ENCODE measurements at places on chromosomes 3 and 15. TPM values are rescaled to one million over a fixed set of nuclear protein-coding genes. Genes with fewer than 3 reads are reported as not detected.

The CLDN11 gene
- total RNA-seq = 1.6 TPM

The GLDN gene
- 5.3 TPM for total RNA-seq

The SMCO1 gene
- not detected for total RNA-seq

The BFSP2 gene
- total RNA-seq = not detected

The IMPG2 gene
- total RNA-seq = 0.03 TPM

DNA sequence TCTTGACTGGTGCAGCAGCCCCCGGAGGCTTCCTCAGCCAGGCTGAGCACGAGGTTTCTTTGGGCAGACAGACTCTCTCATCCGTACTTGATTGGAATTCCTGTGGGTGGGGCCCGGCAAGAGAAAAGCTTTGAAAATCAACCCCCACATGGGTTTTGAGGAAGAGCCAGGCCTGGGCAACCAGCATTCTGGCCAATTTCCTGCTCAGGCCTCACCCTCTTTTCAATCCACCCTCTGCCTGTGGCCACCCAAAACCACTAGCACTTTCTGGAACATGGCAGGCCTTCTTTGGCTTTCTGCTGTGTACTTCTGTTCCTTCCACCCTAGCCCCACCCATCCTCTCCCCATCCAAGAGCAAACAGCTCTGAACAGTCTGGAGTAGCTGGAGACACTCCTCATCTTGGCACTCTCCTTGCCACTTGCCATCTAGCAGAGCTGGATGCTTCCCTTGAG, 5.9 kb downstream of the MYO5C start:
- peak; percentile 73 for DNase-seq

GRCh38 chr3:47296562-47297302, 14.0 kb downstream of the KLHL18 start:
- no peak for DNase-seq

DNA sequence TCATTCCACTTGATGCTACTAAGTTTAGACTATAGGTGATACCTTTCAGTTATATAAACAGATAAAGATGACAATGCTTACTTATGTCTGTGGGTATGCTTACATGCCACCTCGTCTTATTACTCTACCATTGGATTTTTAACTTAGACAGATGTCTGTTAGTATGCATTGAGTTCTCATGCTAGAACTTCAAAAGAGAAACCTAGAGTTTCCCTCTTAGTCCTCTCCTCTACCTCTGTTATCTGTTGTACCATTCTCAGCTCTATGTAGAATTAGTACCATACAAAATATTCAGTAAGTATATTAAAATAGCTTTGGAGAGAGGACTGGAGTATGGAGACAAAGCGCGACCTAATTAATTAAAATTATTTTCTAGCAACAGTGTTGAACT, 111.3 kb downstream of the BBX start:
- DNase-seq = no peak

- DNase-seq = peak; percentile 45
Measured at GRCh38 chr15:65832549-65833364, 36.5 kb upstream of the RAB11A start.

GRCh38 chr15:83585601-83586335, 68.2 kb upstream of the ADAMTSL3 start:
- no peak for DNase-seq

GRCh38 chr15:75844629-75845335, 1.5 kb downstream of the UBE2Q2 start:
- DNase-seq = no peak

DNA sequence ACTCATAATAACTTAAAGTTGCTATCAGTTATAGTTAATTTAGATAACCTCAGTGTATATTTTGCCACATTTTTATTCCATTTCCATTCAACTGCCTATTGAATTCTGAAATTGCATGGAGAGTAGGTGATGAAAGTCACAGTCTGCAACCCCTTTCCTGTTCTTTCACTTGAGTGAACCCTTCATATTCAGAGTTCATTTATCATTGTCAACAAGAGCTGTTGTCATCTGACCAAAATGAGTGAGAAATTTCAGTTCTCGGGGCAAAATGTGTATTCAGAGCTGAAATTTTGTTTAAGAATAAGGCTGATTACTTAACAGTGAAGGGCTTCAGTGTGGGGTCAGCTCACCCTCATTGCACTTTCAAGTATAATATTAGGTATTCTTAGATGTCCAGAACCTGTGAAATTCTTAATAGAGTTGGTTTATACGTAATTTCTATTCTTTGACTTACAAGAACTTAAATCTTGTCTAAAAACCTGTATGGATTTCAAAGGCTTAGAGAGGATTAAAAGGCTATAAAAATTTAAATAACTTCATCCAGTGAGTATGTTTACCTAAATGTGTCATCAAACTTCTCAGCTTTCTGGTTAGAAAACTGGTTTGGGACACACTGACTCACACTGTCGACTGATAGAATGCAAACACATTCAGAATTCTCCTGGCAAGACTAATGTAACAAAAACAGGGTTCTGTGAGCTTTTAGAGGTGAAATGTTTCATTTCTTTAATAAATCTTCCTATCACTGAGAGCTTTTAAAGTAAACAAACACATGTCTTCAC, 92.2 kb downstream of the CMSS1 start:
- no peak for DNase-seq

DNA sequence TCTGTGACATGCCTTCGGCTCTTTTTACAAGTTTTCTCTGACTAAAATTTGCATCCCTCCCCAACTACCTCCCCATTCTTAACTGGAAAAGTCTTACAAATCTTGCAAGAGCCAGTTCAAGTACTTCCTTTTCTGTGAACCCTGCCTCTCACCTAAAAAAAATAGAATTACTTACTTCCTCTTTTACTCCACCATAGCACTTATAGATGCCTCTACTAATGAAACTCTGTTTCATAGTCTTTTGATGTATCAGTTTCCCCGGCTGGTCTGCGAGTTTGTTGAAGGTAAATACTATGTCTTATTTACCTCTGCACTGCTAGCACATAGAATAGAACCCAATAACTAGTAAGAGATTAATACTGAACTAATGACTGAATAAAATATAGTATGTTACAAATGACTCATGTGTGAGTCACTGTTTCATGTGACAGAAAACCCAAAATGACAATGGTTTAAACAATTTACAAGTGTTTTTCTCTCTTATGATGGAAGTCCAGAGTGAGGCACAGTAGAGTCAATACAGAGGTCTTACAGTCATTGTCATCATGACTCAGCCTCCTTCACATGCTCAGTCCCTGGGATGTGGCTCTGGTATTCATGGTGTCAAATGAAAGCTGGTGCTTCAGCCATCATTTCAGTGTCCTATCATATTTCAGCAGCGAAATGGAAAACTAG, 393.5 kb downstream of the RSL24D1 start:
- no peak for DNase-seq

DNA sequence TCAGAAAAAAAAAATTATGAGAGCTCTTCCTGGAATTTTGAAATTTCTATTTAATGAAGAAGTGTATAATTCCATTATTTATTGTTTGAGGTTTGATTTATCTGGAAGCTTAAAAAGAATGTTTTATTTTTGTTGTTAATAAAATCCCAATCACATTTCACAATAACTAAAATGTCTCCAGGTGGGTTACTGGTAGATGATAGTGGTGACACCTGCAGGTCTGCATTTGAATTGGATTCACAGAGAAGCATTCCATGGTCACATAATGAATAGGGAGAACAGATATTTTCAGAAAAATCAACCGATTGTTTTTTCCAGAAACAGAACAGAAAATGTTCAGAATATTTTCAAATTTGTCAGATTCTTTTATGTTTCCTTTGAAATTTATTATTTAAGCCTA, 48.3 kb downstream of the ASB7 start:
- no peak for DNase-seq

- no peak for DNase-seq
Measured at GRCh38 chr3:29949940-29950616, 656.3 kb upstream of the TGFBR2 start.

DNA sequence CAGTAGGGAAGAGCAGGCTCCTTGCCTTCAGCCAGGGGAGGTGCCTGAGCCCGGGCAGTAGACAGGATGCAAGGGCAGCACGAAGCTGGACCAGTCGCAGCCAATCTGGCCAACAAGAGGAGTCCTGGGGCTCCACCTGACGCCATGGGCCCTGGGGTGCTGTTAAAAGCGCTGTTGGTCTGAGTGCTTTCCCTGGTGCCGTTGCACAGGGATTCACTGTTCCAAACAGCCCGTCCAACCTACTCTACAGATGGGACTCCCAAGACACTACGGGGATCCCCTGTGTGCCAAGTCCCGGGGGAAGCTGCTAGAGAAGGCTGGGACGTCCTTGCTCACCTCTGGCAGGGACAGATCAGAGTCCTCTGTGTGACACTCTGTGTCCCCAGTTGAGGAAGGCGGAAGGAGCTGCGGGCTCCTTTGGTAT, 632 bp downstream of the CTSH start:
- no peak for DNase-seq

DNA sequence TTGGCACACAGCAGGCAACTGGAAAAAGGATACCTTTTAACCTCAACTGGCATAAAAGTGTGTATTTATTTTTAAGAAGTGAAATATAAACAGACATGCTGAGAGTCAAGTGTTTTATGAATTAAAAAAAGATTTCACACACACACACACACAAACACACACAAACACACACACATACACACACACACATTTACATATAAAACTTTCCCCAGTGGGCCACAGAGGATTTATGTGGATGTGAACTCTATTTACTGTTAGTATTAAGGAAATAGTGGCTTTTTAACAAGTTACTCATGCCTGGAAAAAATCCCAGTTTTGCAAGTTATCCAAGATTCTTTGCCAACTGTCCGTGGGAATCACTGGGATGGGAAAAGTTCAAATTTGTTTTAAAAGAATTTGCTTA, 725.9 kb upstream of the NR2F2 start:
- DNase-seq = no peak

- DNase-seq = no peak
Measured at GRCh38 chr3:149382101-149382467, 4.6 kb upstream of the TM4SF1 start.

DNA sequence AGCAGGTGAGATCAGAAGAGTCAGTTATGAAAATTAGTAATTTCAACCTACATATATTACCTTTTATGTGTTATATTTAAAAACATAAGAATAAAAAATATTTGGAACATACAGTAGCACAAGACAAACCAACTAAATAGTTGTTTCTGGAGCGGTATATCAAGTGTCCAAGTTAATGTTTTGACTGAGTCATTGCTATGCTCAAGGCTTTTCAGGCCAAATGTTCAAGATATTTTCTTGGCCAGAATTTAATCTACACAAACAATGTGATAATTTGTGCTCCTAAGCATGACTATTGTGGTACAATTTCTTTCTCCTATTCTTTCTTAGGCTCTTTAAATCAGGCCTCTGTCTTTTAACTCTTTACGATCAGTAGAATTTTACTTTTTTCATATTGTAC, 412.4 kb downstream of the RAP2B start:
- DNase-seq = no peak

DNA sequence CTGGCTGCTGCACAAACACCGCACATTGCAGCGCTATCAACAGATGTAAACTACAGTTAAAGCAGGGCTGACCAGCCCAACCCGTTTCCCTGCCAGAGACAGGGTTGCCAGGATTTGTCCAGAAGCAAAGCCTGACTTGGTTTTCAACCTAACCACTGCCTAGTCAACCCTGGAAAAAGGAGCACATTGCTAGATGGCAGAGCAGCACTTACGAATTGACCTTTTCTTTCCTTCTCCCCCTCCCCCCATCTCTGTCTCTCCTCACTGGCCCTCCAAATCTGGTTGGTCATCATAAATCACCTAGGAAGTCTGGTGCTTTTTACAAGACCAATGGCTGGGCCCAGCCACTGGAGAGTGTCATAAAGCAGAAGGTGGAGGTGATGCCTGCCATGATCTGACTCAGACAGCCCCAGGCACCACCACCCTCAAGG, 51.3 kb downstream of the ABCC5 start:
- no peak for DNase-seq

GRCh38 chr3:175337631-175338030, 478.5 kb downstream of the NAALADL2 start:
- DNase-seq = no peak

DNA sequence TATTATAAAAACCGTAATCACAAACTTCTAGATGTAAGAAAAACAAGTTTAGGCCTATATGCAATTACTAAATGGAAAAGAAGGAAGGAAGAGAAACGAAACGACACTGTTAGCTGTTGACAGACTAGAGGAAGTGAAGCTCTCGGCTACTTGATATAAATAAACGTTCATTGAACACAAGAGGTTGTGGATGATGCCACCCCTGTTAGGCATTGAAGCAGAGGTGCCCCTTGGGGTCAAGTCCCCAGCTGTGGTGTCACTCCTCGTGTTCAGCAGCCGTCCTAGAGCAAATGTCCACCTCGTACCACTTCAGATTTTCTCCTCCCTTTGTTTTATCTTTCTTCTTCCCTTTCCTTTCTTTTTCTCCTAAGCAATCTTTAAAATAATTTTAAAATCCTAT, 146.5 kb upstream of the UBE2E1 start:
- DNase-seq = no peak

DNA sequence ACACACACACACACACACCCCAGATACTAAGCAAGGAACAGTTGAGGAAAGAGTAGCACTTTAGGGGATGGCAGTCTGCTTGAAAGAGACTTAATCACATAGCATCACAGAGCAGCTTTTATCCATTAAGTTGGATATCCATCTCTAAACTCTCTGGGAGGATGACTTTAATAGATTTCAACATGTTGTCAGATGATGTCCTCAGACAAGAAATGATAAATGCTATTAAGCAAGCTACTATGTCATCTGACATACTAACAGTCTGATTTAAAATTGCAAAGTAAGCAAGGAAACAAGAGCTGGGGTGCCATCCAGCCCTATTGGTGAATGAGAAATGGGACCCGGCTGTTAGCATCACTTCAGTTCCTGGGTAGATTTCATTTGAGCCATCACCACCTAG, 136.9 kb downstream of the PLCL2 start:
- no peak for DNase-seq

DNA sequence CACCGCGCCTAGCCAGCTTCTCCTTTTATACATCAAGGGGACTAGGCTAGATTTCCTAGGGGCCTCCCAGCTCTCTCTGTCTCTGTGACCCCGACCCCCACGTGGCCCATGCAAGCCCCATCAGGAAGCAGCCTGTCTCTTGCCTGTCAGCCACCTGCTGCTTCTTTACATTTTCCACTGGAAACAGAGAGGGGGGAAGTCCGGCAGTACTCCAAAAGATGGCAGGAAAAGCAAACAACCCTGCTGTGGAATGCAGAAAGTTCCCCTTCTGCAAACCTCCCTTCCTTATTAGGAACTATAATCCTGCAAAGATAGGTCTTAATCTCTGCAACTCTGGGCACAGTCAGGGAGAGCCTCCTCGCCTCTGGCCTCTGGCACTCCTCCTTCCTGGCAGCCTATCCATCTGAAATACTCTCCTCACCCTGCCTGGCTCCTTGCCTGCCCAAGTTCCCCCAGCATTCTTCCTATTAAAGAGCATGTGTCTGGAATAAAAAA, 47.4 kb upstream of the HACD2 start:
- DNase-seq = peak; percentile 22

DNA sequence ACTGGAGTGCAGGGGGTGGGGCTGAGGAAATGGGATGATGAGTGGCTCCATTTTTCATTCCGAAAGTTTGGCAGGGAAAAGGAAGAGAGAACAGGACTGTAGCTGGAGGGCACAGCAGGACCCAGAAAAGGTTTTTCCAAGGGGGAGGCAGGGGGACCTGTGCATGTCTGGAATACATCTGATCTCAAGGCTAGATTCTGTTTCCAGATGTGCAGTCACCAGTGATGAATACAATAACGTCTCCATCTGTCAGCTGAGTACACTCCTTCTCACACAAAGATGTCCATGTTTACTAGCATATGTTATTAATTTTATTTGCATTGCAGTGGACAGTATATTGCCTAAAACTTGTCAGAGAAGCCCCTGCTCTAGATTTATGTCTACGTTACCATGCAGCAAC, 39.9 kb upstream of the PRTG start:
- no peak for DNase-seq

GRCh38 chr3:112582244-112582874, 20.5 kb downstream of the SLC35A5 start:
- DNase-seq = peak; percentile 45

Measured in neural progenitor cell (in vitro differentiated cells).